ENCODE measurements at places on chromosomes 3 and 15. TPM values are rescaled to one million over a fixed set of nuclear protein-coding genes. Genes with fewer than 3 reads are reported as not detected.

Gene PIGBOS1
- total RNA-seq, result 15.6 TPM

Gene GOLGA8T
- 1.8 TPM for total RNA-seq

Gene FGF7
- 18.9 TPM for total RNA-seq

Gene CAMK2N2
- 0.70 TPM for total RNA-seq

Gene CLDN18
- total RNA-seq, result 0.29 TPM

Gene CHL1
- total RNA-seq, result 23.9 TPM

Gene LYZL4
- not detected for total RNA-seq

Gene HPS3
- 32.3 TPM for total RNA-seq

Gene KLHDC8B
- total RNA-seq, result 39.2 TPM

Gene GOLGA8S
- total RNA-seq, result 0.12 TPM

Gene GNL3
- total RNA-seq, result 55.5 TPM

Gene DPH6
- 32.7 TPM for total RNA-seq

Gene CPNE9
- total RNA-seq, result 0.23 TPM

Gene AADAC
- 0.12 TPM for total RNA-seq

Gene RPL39L
- total RNA-seq, result 27.0 TPM

Gene INKA1
- 9.1 TPM for total RNA-seq

Gene CLEC3B
- total RNA-seq, result 64.5 TPM

Gene CRYBG3
- total RNA-seq, result 31.4 TPM

Gene ADAMTS9
- total RNA-seq, result 151 TPM

Gene SH2D7
- total RNA-seq, result not detected

Gene NPAP1
- 0.82 TPM for total RNA-seq

Gene LEKR1
- 4.0 TPM for total RNA-seq

Gene MASP1
- total RNA-seq, result 8.5 TPM

Gene MAGEL2
- total RNA-seq, result 5.4 TPM

Gene CSPG5
- total RNA-seq, result 1.3 TPM

Gene LEO1
- total RNA-seq, result 11.4 TPM
